SK-N-DZ (cell line): ENCODE measurements at places on chromosomes 3 and 15.

DNA sequence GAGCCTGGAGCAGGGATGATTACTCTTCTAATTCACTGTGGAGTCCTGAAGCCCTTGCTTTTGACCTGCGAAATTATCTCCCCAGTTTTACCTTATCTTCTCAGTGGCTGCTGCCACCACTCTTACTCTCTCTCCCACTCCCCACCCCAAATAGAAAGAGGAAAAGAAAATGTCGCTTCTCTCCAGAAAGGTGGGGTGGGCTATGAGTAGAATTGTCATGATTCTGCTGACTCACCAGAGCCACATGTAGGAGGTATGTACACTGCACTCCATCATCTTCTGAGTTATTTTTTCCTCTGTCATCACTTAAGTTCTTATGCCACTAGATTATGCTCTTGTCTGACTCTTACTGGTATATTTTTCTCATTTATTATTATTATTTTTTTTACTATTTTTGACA, 43.9 kb upstream of the TMEM158 start:
- no peak for DNase-seq

GRCh38 chr3:176951144-176951543, 246.1 kb downstream of the TBL1XR1 start:
- DNase-seq: no peak

- DNase-seq: no peak
Measured at GRCh38 chr15:79834495-79834894, 62.3 kb downstream of the MTHFS start.

DNA sequence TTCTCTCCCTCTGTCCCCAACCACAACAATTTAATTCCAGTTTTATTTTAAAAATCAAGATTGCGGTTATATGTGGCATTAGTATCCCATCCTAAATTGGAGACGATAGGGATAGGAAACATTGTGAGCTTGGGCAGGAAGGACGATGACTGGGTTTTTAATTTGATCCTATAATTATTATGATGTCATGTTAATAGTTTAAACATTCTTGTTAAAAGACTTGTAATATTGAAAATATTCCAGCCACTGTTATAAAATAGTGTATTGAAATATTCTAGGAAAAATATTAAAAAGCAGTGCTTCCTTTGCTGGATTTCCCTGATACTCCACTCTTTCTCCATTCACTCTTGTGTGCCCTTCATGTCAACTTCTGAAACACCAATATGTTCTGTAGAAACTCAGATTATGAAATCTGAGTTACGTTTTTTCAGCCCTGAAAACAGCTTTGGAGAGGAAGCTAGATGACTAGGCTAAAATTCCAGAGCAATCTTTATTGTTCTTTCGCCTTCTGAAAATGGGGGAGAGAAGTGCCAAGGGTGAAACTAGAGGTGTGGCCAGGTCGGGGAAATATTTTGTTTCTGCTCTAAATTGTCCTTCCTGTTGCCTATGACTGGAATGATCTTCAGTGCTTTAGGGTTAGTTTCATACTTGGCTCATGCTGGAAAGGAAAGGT, 46.1 kb upstream of the MAP3K13 start:
- no peak for DNase-seq

- DNase-seq: no peak
Measured at GRCh38 chr3:56459719-56460118, 8.5 kb downstream of the ERC2 start.

DNA sequence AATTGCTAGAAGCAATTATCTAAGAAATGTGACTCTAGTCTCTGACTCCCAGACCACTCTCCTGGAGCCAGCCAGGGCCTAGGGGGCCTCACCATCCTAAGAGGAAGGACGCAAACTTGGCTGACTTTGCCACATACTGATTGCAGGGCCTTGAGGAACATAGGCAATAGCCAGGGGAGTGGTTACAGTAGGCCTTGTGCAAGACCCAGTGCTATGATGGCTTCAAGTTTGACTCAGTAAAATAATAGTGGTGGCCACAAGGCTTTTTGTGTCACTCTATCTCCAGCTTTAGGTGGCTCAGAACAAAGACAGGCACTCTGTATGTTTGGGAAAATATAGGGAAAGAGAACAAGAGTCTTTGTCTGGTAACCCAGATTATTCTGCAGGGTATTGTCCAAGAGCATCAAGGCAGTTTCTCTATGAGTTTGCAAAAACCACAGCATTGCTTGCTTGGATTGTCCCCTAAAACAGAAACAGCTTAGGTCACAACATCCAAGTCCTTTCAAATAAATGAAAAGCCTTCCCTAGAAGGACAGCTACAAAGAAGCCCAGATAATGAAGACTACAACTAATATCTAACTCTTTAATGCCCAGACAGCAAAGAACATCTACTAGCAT, 631.5 kb downstream of the PYDC2 start:
- DNase-seq: no peak
